ENCODE measurements at places on chromosomes 12 and 14.

GRCh38 chr12:51921017-51921725 is 13.9 kb downstream of the ACVRL1 start:
- no peak for DNase-seq

DNA sequence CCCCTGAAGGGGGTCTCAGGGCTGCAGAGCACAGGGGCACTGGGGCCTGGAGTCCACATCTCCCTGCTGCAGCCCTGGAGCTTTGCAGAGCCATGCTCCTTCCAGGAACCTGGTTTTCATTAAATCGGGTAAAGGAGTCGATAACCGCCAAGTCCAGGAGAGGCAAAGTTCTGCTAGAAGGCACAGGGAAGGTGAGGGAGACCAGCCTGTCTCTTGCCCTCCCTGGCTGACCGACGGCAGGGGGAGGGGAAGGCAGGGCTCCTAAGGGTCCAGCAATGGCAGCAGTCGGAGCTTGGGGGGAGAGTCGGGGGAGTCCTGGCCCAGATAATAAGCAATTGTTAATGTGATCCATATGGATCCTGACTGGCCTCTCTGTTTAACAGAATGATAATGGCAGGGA is 3.0 kb downstream of the FIGNL2 start:
- DNase-seq = no peak

GRCh38 chr12:24746006-24746671 is 202.8 kb downstream of the BCAT1 start:
- no peak for DNase-seq

DNA sequence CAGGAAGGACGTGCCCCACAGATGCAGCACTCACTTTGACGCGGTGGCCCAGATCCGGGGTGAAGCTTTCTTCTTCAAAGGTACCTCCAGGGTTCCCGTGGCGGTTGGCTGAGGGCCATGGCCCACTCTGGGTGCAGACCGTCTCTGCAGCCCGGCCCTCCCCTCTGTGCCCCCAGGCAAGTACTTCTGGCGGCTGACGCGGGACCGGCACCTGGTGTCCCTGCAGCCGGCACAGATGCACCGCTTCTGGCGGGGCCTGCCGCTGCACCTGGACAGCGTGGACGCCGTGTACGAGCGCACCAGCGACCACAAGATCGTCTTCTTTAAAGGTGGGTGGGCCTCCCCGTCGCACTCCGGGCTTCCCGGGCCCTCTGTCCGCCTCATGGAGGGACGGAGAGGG is 16.9 kb downstream of the MMP17 start:
- no peak for DNase-seq

- no peak for DNase-seq
Measured at GRCh38 chr12:90945070-90945649, 9.8 kb downstream of the CCER1 start.

DNA sequence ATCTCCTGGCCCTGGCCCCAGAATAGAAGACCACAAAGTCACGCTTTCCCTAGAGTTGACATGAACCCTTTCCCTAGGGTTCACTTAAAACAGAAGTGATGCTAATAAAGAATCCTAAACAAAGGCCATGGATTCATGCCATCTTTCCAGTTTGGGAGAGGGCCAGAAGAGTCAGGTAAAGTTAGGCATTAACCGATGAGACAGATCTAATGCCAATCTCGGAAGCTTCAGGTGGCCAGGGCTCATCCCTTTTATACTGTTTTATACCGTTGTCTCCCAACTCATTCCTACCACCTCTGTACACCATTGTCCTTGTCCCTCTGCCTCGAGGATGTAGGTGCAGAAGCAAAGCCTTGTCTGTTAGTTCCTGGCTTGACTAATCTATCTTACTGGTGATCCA is 22.8 kb upstream of the ACTR10 start:
- no peak for DNase-seq

DNA sequence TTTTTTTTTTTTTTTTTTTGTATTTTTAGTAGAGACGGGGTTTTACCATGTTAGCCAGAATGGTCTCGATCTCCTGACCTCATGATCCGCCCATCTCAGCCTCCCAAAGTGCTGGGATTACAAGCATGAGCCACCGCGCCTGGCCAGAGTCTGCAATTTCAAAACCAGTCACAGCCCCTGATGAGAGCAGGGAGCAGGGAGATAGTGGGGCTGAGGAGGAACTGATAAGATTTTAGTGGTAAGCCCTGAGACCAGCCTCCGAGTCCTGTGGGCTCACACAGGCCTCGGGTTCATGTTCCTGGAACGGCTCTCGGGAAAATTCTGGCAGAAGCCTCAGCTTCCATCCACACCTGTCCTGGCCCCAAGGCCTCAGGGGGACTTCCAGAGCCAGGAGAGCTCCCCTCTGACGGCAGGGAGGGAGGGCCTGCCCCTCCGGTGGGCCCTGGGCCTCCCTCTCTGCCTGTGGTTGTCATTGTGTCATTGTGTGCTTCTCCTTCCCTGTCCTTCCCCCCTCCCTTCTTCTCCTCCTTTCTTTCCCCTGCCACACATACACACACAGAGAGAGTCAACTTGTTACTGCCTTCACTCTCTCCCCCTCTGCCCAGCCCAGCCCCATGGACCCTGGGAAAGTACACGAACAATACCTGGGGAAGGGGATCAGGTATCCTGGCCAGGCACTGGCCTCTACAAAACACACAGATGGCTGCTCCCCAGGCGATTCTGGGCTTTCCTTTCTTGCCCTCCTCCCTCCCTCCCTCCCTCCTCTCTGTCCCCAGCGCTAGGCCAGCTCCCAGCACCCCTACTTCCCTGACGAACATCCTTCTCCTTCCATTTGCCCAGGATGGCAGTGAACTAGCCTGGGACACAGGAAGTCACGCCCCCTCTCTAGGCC is 294.1 kb downstream of the DPF3 start:
- no peak for DNase-seq

DNA sequence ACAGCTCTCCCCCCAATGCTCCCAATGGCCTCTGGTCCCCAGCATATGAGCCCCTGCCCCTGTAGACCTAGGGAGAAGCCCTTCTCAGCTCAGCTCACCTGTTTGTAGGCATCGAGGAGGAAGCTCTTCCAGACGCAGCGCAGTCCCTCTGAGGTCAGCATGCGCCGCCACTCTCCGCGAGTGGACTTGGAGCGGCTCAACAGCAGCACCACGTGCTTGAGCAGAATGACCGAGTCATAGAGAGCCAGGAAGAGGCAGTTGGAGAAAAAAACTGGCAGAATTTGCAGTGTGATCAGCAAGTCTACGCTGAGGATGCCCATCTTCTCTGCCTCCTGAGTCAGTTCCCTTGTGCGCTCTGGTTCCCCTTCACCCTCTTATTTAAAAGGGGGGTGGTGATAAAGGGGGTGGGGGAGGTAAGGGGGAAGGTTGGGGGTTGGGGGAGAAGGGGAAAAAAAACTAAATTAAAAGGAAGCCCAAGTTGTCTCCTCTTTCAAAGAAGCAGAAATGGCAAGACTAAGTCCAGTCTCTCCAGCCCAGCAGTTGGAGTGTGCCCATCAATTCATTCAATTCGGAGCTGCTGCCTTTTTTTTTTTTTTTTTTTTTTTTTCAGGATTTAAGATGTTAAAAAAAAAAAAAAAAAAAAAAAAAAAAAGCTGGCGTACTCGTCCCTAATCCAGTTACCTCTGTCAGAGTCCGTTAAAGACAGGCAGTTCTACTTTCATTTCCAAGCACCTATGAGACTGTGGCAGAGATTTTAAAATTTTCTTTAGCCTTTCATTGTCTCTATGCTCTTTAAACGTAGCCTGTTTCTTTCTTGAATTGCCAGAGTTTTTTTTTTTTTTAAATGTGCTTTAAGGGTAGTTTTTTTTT is at the start of gene DIO2:
Gene DIO2, minus strand, starts transcription at position 352 of the 870 bp plus-strand sequence. Its CDS starts 32 bp downstream, at position 320.
- no peak for DNase-seq

GRCh38 chr14:103084021-103084919 is at the start of gene LBHD2:
Gene LBHD2 (plus strand): TSS chr14:103084210. CDS start chr14:103086013, 1,803 bp downstream.
- DNase-seq = no peak

GRCh38 chr12:122505419-122506051 is 4.8 kb upstream of the ZCCHC8 start:
- DNase-seq = no peak

DNA sequence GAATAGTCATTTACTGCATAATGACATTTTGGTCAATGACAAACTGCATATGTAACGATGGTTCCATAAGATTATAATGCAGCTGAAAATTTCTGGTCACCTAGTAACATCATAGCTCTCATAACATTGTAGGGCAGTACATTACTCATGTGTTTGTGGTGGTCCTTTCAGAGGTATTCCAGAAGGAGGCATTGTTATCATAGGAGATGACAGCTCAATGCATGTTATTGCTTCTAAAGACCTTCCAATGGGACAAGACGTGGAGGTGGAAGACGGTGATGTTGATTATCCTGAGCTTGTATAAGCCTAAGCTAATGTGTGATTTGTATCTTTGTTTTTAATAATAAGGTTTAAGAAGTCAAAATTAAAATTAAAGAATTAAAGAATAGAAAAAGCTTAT is 43.8 kb upstream of the TSPAN11 start:
- DNase-seq = no peak

DNA sequence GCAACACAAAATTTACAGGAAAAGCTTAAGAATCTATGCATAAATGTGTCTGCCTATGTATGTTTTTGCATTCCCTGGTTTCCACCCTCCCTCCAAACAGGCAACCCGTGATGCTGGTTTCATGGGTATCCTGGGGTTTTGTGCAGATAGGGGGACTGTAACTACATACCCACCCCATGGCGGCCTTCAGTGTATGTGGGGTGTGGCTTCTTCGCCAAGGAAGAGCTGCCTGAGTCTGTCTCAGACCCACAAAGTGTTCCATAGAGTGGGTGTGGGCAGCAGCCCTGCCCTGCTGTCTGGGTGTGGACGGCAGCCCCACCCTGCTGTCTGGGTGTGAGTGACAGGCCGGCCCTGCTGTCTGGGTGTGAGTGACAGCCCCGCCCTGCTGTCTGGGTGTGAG is 174.8 kb downstream of the ADGRD1 start:
- DNase-seq = no peak

DNA sequence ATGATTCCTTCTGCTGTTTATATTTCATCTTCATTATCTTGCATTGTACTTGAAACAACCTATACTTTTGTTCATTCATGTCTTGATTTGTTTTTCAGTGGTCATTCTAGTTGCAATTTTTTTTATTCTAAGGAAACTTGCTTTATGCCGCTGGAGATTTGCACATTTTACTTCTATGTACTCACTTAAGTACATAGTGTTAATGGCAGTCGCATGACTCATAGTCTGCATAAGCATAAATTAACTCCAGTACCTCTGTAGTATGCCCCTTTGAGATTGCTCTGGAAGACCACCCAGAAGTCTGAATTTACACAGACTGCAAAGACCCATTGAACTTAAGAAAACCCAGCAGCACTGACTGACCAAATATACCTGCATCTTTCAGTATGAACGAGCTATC is 77.0 kb downstream of the MSRB3 start:
- DNase-seq = no peak

GRCh38 chr12:1946296-1946695 is 27.8 kb upstream of the CACNA2D4 start:
- no peak for DNase-seq

DNA sequence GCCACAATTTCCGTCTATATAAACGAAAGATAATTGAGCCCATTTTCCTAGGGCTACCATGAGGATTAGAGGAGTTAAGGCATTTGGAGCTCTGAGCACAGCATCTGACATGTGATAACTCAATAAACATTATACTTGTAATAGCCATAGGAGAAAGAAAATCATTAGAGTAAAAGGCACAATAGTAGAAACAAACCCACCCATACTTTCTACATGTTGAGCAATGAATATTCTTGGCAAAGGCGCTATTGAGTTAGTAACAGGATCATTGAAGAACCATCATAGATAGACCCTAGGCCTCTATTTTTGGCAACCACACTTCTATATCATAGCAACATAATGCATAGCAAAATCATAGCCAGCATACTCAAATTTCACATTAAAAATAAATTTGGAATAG is 664.1 kb downstream of the NOVA1 start:
- no peak for DNase-seq

DNA sequence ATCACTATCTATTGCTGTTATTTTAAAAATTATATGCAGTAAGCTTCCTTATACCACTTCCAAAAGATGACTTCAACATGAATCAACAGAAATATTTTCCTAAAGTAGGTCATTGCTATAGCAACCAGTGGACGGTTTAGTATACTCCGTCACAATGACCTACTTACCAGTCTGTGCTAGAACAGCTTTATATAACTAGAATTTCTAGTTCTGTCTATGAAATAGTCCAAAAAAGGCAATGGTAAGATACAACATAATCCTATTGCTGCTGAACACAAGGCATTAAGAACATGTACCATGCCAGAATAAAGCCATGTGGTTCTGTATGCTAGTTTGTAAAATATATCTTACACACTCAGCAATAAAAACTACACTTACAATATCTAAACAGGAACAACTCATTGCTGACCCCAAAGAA is 40.7 kb upstream of the MTERF2 start:
- no peak for DNase-seq

DNA sequence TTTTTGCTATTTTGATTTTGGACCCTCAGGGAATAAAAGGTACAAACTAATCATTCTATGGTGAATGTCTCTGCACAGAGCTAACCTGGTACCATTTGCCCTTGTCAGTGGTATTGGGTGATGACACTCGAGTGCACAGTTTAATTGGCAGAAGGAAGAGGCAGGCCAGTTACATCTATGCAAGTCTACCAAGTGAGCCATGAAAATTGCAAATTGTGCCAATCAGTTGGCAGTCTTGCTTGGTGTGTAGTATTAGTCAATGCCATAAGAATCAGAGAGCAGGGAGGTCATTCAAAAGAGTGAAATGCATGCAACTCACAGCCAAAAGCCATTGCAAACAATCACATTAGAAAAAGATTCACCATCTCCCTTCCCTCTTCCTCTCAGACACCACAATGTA is 479.6 kb downstream of the ADAMTS20 start:
- no peak for DNase-seq

GRCh38 chr14:87797001-87797400 is 196.0 kb downstream of the GALC start:
- no peak for DNase-seq

DNA sequence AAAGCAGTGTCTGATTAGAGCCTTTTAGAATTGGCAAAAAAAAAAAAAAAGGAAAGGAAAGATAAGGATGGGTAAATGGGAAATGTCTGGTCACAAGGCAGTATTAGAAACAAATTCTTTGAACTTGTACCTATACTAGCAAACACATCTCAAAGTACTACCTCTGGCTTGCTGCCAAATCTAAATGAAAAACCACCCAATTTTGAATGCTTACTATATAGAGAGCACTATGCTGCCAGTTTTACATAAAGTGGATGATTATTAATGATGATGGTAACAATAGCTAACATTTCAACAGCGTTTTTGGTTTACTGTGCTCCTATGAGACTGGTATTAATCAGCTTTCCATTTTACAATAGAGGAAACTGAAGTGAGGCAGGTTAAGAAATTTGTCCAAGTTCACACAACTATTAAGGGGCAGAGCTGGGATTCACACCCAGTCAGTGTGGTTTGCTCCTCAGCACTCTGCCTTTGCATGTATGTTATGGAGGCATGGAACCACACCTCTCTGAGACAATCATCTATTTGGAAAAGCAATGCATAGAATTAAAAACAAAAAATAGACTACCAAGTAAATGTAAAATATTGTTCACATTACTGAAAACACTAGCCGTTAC is 34.2 kb downstream of the ATP2B1 start:
- no peak for DNase-seq

DNA sequence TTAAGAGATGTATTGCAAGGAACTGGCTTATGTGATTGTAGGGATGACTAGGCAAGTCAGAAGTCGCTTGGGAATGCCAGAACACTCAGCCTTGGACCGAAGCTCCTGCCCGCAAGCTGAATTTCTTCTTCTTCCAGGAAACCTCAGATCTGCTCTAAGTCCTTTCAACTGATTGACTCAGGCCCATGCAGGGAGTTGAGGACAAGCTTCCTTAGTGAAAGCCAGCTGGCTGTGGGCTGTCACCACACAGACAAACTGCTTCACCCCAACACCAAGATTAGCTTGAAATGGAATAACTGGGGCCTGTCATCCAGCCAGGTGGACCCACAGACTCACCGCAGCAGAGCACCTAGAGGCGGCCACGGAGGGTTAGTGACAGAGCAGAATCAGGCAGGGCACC is 24.7 kb downstream of the BDKRB2 start:
- no peak for DNase-seq
